ENCODE measurements at places on chromosomes 1 and 21. TPM values are rescaled to one million over a fixed set of nuclear protein-coding genes. Genes with fewer than 3 reads are reported as not detected.

PM20D1 gene
- not detected for total RNA-seq

COL18A1 gene
- total RNA-seq, result 218 TPM

OR2L5 gene
- total RNA-seq, result not detected

MTR gene
- total RNA-seq, result 34.5 TPM

PGBD5 gene
- 0.09 TPM for total RNA-seq
